ENCODE measurements at places on chromosomes 16 and 17.
A peak's percentile ranks its signal among the peaks of the same experiment; 100 is the strongest.

- DNase-seq: no peak
These were observed 47.5 kb downstream of the MAP2K6 start for GRCh38 chr17:69461951-69462369.

GRCh38 chr17:40526668-40527067, 25.2 kb upstream of the TNS4 start:
- DNase-seq: no peak

DNA sequence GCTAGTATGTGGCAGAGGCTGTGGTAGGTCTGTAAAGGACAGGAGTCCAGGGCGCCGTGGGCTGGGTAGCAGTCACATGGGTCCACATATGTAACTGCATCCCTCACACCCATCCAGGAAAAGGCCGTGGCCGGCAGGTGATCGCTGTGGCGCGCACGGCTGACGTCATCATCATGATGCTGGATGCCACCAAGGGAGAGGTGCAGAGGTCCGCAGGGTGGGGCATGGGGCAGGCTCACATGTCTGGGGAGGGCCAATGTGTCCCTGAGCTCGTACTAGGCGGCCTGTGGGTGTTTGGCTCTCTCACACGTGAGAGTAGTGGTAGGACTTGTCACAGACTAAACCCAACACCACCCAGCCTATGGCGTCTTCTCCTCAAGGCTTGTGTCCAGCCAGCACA, 9.0 kb upstream of the MYO15A start:
- no peak for DNase-seq

DNA sequence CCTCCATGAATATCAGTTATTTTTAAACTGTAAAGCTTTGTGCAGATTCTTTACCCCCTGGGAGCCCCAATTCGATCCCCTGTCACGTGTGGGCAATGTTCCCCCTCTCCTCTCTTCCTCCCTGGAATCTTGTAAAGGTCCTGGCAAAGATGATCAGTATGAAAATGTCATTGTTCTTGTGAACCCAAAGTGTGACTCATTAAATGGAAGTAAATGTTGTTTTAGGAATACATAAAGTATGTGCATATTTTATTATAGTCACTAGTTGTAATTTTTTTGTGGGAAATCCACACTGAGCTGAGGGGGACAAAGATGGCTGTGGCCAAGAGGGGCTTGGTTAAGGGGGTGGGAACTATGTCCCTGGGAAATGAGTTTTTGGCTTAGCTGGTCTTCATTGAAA, 2.3 kb downstream of the CCL11 start:
- no peak for DNase-seq

DNA sequence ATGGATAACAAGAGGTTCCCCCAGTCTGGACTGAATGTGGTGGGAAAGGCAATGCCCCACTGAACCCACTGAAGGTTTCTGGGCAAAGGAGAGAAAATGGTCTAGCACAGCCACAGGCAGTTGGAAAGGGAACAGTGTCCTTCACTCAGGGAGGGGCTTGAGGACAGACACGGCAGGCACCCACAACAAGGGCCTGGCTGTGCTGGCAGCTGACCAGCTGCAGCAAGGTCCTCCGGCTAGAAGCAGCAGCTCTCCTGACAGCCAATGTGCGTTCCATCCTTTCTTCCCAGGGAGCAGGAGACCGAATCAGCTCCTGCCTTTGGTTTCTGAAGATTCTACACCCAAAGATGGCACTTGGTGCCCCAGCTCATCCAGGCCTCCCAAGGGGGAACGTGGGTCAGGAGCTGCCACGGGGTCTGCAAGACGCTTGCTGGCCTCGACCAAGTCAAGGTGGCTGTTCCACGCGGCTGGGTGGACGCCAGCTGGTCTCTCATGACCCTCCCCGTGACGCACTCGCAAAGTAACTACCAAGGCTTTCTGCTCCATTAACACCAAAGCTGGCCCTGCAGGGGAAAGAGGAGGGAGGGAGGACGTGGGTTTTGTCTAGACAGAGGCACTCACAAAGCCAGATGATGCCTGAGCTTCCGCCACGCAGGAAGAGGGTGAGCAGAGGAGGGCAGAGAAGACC, 11.1 kb downstream of the ABR start:
- no peak for DNase-seq

GRCh38 chr17:81513753-81514488, 1.3 kb upstream of the ACTG1 start:
- peak; percentile 85 for DNase-seq

Measured in mucosa of descending colon (tissue), 3 donors.